ENCODE measurements at places on chromosomes 7 and 10.

DNA sequence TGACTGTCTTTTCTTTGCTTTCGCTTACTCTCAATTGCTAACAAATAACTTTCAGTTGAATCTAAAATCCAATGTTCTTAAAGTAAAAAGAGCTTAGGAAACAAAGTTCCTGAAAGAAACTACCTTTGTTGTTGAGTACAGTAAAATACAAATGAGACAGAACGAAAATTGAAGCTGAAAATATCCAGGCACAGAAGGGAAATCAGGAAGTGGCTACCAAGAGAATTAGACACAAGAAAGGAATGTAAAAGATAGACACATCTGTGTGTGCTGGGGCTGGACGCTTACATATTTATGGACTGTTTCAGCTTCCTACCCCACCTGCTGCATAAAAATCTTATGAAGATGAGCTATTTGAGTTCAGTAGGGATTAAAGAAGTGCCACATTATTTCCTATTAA lies 161.7 kb upstream of the PLXDC2 start:
- DNase-seq = peak; percentile 57

GRCh38 chr7:97818066-97818663 lies 54.0 kb downstream of the ASNS start:
- DNase-seq = no peak

DNA sequence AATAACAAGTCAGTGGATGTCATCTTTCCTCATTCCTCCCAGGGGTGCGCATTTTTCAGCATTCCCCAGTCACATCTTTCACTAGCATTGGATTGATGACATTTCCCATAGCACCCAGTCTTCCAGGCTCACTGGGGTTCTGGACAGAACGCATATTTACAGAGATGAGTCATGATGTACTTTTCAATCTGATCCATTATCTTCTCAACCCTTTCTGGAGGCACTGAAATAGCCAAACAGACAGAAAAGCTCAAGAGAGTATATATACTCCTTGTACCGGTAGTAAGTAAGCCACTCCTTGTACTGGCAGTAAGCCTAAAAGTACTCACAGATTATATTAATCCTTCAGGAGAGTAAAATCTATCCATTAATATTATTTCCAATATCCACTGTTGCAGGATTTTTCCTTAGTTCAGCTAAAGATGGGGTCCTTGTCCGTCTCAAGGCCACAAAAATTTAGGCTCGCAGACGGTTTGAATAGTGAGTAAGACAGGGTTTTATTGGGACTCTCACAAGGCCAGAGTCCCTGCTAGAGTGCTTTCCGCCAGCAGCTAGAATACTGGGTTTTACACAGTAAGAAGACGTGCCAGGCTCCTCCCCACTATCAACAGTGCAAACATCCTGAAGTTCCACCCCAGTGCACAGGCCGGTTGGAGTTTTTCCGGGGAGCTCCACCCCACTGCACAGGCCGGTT lies 60.8 kb downstream of the MDH2 start:
- peak; percentile 90 for DNase-seq

DNA sequence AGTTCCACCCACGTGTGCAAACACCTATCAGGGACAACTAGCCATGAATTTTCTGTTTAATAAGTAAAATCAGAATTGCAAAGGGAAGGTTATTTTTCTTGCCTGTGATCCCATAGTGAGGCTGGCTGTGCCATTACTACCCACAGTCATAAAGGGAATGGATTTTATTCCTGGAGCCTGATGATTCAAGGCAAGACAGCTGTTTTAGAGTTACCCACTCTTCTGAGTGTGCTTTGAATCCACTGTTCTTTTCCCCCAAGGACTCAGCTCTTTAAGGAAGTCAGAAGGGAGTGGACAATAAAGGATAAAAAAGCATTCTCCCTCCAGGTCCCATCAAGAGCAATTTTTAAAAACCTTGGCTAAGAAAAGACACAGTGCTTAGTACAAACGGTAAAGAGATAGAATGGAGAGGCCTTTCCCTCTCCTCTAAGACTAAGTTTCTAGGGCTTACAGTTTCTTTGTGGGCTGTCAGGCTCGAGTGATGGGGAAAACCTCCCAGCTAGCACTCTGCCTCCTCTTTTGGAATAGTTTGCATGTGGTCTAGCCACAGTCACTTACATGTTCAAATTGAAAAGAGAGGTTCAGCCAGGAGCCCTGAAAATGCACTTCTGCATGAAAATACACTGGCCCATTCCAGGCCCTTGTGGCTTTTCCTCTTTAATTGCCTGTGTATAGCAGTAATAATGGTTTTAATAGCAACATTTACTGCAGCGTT lies 5.1 kb upstream of the LRRC4 start:
- no peak for DNase-seq

DNA sequence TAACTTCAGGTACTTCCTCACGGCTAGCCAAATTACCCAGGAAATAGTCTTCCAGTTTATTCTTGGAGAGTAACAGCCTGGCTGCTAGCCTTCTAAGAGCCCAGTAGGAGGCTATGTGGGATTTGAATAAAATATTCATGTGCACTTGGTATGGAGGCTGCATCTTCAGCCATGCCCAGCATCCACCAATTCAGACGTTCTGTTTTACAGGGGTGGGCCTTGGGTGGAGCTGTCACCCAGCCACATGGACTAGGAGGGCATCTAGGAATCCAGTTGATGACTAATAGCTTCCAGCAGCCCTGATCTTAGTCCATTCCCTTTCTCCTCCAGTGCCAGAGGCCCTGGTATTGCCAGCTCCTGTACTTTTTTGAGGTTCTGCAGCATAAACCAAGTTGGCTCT lies 66.3 kb upstream of the ZRANB1 start:
- DNase-seq = peak; percentile 48

DNA sequence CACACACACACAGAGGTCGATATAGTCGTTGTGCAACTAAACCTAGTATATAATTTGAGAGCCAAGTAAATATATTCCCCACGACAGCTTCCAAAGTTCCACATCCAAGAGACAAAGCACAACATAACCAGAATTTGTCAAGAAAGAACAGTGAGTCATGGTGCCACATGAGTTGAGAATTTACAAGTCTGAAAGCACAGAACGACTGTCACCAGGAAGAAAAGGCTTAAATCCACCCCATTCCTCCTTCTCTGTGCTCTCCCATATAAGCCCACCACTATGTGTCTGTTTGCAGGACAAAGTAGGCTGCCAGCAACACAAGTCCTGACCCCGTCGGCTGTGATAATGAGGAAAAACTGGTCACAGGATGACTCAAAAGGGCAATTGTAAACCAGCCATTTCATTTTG lies 32.8 kb downstream of the GSAP start:
- no peak for DNase-seq

DNA sequence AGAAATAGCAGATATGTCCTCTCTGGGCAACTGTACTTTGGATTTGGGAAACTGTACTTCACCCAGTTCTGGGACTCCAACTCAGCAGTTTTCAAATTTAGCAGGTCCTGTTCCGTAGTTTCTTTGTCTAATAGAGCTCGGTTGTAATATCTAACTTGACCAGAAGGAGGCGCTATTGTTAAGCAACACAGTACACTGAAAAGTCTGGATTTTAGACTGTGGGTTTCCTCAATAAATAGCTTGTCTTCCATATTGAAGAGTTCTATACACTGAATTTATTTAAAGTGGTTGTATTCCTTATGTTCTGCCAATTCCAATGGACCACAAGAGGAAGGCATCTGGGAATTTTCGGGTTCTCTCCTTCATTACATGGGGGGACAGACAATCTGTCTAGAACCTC lies 39.8 kb downstream of the ELFN1 start:
- no peak for DNase-seq

- no peak for DNase-seq
Observed at GRCh38 chr7:28239823-28240204, 59.2 kb upstream of the JAZF1 start.

GRCh38 chr7:71712653-71713180 lies 580.8 kb downstream of the GALNT17 start:
- DNase-seq = no peak

GRCh38 chr10:4080225-4080805 lies 295.3 kb upstream of the KLF6 start:
- DNase-seq = no peak

- no peak for DNase-seq
Observed at GRCh38 chr7:19098510-19098909, 18.9 kb downstream of the TWIST1 start.

- no peak for DNase-seq
Observed at GRCh38 chr7:11450281-11450680, 381.7 kb downstream of the THSD7A start.

- no peak for DNase-seq
Observed at GRCh38 chr7:2151237-2151636, 81.5 kb downstream of the MAD1L1 start.

DNA sequence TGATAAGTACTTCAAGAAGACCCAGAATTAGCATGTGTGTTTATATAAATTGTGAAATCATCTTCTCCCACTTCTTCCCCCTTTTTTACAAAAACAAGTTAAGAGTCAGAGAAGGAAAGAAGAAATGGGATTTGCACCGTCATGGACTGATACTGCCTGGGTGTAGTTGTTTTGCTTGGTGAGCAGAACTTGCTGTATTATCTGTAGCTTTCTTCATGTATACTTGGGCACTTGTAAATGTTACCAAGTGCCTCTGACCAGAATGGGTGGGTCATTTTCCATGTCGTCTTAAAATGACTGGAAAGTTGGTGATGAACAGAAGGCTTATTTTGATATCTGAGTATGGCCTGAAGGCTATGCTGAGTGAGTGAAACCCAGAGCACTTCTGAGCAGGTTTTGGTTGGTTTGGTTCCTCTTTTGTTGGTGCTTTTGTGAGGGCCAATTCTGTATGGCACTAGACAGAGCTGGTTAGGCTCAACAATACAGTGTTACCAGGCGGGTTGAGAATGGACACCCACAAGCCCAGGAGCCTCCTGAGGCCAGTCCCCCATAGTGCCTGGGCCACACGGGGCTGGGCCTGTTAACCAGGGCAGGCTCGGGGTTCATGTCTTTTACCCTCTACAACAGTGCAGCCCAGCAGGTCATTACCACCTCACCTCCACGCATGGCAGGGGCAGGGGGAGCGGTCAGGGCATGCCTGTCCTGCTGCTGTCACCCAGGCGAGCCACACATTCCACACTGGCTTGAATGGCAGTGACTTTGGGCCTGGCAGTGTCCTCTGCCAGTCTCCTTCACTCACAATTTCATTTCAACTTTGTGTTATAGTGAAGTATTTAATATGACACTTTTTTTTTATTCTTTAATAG lies 115.1 kb downstream of the CCNY start:
- no peak for DNase-seq

- DNase-seq = no peak
Observed at GRCh38 chr10:4024027-4024426, 239.0 kb upstream of the KLF6 start.

- no peak for DNase-seq
Observed at GRCh38 chr10:50422259-50422658, 170.9 kb upstream of the ASAH2 start.

GRCh38 chr7:74149603-74150002 lies 24.6 kb upstream of the EIF4H start:
- no peak for DNase-seq

- no peak for DNase-seq
Observed at GRCh38 chr10:24120646-24121045, 88.3 kb upstream of the KIAA1217 start.

GRCh38 chr7:24336461-24336860 lies 52.5 kb downstream of the NPY start:
- no peak for DNase-seq

DNA sequence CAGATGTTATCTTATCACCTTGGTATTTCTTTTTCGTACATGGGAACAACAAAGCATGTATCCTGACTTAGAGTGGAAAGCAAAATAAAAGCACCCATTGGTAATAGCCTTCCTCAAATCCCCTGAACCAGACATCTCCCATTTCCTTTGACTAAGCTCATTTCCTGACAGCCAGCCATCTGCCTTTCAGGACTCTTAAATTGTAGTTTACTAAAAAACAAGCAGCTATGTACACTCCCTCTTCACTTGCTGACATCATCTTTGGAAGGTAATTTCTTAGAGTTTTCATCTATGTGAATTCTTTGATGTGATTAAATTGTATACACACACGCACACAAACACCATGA lies 40.7 kb downstream of the ARL4A start:
- DNase-seq = no peak

- no peak for DNase-seq
Observed at GRCh38 chr7:133389727-133390126, 136.8 kb downstream of the EXOC4 start.

- no peak for DNase-seq
Observed at GRCh38 chr10:86497621-86498020, 24.0 kb downstream of the WAPL start.

GRCh38 chr7:116499168-116500077 lies at the start of gene CAV2:
CAV2 (plus strand) TSS chr7:116499738; CDS start chr7:116499782, 44 bp downstream.
- DNase-seq = peak; percentile 89

- DNase-seq = peak; percentile 75
Observed at GRCh38 chr7:127253281-127254162, 781 bp upstream of the GRM8 start.

GRCh38 chr7:90236721-90237289 lies 8.2 kb upstream of the CFAP69 start:
- no peak for DNase-seq

GRCh38 chr10:132872658-132873057 lies 69.7 kb downstream of the CFAP46 start:
- DNase-seq = no peak

GRCh38 chr10:35445150-35445884 lies 109.0 kb downstream of the CCNY start:
- DNase-seq = no peak

DNA sequence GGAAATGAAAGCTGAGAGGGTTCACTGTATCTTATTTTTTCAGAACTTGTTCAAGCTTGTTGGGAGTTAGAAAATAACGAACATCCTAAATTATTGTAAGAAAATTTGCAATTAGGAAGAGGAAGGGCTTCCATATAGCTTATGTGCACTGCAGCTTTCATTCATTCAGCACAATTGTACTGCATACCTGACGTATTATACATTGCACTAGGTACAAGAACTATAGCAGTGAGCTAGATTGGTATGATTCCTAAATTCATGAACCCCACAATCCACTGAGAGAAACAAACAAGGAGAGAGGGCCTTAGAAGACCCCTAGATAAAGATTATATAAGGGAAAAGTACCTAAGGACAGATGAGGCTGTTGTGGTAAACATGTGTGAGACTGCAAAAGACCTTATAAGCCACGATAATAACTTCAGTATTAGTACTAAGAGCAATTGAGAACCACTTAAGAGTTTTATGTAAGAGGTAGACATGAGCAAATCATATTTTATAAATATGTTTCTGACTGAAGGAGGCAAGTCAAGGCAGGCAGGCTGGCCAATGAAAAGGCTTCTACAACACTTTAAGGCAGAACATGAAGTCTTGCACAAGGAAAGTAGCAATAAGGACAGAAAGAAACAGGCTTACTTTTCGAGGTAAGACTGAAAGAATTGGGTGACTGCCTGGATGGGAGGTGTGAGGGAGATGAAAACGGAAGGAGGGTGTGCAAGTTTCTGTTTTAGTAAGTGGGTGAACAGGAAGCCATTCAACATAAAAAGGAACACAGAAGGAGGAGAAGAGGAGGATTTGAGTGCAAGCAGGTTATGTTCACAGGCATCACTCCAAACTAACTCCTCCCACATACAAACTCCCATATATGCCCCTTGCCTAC lies 77.9 kb upstream of the LRRN3 start:
- no peak for DNase-seq

GRCh38 chr7:51060536-51060935 lies 256.1 kb downstream of the COBL start:
- no peak for DNase-seq

- no peak for DNase-seq
Observed at GRCh38 chr7:43640679-43641078, 57.8 kb downstream of the STK17A start.

Measured in ACHN (cell line).